AML-193 (cell line): ENCODE measurements at places on chromosomes 12 and 14.

DNA sequence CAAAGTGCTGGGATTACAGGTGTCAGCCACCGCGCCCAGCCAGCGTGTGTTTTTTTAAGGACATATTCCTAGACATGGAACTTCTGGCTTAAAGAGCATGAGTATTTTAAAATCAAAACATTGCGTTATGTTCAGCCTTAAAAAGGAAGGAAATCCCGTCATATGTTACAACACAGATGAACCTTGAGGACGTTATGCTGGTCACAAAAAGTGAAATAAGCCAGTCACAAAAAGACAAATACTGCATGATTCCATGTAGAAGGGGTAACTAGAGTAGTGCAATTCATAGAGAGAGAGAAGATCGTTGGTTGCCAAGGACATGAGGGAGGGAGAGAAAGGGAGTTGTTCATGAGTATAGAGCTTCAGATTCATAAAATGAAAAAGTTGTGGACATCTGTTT is 53.9 kb downstream of the ACACB start:
- peak; percentile 25 for DNase-seq

DNA sequence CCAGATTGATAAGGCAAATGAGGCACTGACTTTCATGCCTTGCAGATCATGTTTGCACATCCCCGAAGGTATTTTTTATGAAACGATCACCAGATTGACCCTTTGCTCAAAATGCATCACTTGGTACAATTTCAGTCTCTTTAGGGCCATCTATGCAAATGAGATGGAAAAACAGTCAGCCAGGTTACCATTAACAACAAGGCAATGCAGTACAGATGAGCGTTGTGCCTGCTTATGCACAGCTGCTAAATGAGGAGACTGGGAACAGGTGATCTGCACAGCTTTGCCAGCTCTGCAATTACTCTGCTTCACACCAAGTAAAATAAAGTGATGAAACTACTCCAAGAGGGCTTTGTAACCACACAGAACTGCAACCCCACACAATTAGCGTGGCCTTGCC is 26.1 kb upstream of the PLEKHG7 start:
- no peak for DNase-seq

GRCh38 chr14:20427231-20428009 is 8.5 kb downstream of the KLHL33 start:
- DNase-seq: peak; percentile 69

DNA sequence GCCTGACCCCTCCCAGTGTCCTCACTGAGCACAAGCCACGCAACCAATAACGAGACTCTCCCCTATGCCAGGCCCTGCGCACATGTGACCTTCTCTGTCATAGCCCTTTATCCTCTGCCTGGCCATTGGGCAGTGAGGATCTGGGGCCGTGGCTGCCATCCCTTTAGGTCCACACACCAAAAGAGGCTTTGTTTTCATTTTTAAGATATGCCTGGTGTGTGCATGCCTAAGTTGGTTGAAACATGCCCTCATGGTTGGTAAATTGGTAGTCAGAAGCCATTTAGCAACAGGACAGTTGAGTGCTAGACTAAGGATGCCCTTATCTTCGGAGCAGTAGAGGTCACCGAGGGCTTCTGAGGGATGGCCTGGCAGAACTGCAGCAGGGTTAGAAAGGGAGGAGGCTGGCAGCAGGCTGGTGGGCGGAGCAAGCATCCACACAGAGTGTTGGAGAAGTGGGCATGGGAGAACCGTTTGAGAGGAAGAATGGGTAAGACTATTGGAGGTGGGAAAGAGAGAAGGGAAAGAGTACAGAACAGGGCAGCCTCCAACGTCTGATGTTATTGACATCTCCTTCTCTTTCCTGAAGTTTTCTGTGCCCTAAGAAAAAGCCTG is 75.1 kb downstream of the SLC24A4 start:
- DNase-seq: no peak

DNA sequence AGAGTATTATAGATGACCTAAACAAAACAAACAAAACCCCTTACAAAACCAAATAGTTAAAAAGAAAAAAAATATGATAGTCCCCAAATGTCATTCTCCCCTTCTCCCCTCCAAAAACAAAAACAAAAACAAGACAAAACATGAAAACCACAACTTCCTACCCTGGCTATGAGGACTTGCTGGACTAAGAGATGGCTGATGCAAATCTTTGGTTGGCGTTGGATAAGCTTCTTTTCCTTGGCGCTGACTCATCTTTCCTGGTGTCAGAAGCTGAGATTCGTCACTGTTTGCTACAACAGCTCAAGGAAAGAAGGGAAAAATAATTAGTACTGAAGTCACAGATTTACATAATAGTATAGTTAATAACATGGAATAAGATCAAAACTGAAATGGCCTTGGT is 102.5 kb upstream of the BBS10 start:
- DNase-seq: no peak
